ENCODE measurements at places on chromosomes 13 and 19.

GRCh38 chr13:21075011-21075378, 13.6 kb upstream of the LATS2 start:
- no peak for DNase-seq

GRCh38 chr19:2625434-2625833, 77.1 kb downstream of the GNG7 start:
- DNase-seq: no peak

GRCh38 chr13:23570099-23570920, at the start of gene TNFRSF19:
TSS of gene TNFRSF19 (plus strand) at chr13:23570412. CDS start at chr13:23590184, 19,772 bp downstream.
- no peak for DNase-seq

- peak; percentile 1 for DNase-seq
Measured at GRCh38 chr13:90968166-90968904, 379.2 kb upstream of the MIR17HG start.

- DNase-seq: no peak
Measured at GRCh38 chr19:30161021-30161655, 211.0 kb upstream of the ZNF536 start.

- DNase-seq: peak; percentile 91
Measured at GRCh38 chr19:49929121-49929610, at the start of the genes ATF5 and NUP62. TSS of gene ATF5 (plus strand) at chr19:49929205. CDS start at chr19:49930851, 1,646 bp downstream. TSS of gene NUP62 (minus strand) at chr19:49929504. CDS start at chr19:49909807, 19,697 bp downstream.

GRCh38 chr13:97057176-97057575, 62.9 kb upstream of the OXGR1 start:
- DNase-seq: no peak

GRCh38 chr13:30580852-30581502, 36.7 kb upstream of the USPL1 start:
- DNase-seq: no peak

GRCh38 chr13:22944378-22944777, 236.4 kb upstream of the SGCG start:
- DNase-seq: no peak

DNA sequence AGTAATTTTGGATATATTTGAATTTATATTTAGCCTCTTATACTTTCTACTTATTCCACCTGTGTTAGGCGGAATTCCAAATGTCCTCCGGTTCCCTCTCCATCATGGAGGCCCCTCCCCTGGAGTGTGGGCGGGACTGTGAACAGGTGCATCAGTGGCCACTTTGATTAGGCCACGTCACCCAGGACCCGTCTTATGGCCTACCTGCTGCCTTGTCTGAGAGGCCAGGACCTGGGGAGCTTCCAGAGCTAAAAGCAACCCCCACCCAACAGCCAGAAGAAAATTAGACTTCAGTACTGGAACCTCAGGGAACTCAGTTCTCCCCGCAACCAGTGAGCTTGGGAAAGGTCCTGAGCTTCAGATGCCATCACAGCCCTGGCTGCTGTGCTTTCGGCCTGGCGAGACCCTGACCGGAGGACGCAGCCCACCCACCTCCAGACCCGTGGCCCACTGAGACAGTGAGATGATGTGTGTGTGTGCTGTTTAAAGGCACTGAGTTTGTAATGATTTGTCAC, 200.2 kb upstream of the SOX1 start:
- no peak for DNase-seq

- DNase-seq: no peak
Measured at GRCh38 chr19:41570179-41570578, 5.8 kb upstream of the CEACAM21 start.

DNA sequence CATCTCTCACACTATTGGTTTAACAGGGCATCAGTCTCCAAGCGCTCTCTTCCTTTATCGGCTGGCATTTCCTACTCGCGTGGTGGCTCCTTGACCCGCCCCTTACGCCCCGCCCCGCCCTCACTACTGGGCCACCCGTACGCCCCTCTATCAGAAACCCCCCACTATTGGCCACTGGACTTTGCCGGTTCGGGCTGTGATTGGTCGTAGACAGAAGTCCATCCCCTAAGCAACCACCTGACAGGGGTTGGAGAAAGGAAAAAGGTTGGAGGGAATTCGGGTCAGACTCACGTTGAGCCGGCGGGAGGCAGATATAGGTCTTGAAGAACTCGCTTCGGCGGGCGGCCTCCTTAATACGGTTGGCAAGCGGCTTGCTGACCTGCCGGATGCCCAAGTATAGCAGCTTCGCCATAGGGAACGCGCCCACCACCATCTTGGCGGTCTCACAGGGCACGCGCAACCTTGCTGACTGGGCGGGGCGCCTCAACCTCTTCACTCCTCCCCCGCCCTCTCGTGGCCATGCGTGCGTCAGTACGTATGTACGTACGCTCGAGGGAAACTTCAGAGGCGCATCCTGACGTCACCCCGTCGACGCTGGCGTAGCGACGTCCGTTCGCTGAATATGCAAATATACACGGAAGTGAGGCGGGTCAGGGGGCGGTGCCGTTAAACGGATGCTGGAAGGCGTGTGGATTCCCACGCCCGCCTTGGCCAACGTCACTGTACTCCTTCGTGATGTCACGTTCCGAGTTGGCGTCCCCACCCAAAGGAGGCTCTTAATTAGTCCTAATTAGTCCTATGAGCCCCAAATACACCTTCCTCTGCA, at the start of gene OPA3:
Gene OPA3 (minus strand): TSS at position 471 of the 826 bp plus-strand sequence. CDS start 38 bp downstream, at position 433.
- peak; percentile 99 for DNase-seq

- no peak for DNase-seq
Measured at GRCh38 chr19:35291259-35291658, 702 bp upstream of the MAG start.

- DNase-seq: no peak
Measured at GRCh38 chr19:45492627-45493470, 4.0 kb downstream of the RTN2 start.

GRCh38 chr19:58428617-58429016, 11.3 kb downstream of the ZNF132 start:
- no peak for DNase-seq

DNA sequence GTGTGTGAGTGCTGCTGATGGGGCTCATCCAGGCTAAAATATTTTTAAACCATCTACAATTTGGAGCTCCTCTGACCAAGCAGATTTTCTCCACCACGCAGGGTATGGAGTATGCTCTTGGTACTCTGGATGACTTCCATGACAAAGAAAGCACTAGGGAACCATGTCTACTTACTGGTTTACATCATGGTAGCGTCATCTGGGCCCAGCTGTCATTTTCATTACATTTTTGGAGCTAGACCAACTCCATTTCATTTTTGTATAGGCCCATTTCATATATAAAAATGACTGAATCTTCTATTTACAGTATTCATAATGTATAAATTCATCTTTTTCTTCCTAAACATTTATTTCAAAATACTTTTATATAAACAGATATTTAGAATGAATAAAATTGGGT, 184.4 kb downstream of the DNAJC3 start:
- no peak for DNase-seq

GRCh38 chr13:55528434-55528833, 1612.3 kb upstream of the PRR20A start:
- no peak for DNase-seq

GRCh38 chr13:20006206-20006605, 47.7 kb downstream of the ZMYM2 start:
- DNase-seq: no peak

DNA sequence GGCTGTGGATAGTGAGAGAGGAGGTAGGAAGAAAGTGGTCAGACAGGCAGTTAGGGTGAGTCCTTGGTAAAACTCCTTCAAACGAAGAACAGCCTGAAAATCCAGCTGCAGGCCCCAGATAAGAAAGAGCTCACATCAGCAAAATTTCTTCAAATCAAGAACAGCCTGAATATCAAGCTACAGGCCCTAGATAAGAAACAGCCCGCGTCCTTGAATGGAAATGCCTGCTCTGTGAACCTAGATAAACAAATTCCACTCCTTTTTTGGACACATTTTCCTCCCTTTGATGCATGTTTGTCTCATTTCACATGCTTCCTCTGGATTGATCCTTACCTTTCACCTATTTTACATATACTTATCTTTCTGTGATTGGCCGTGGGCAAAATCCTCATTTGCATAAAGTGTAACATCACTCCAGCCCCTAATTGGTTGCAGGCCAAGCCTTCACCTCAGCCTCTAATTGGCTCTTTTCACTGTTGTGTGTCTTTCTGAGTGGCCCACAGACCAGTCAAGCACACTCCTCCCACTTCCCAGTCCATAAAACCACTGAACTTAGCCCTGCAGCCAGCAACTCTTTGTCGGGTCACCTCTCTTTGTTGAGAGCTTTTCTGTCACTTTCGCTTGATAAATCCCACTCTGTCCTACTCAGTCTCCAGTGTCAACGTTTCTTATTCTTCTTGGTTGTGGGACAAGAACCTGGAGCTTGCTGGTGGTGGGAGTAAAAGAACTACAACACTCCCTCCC, 6.0 kb upstream of the SULT2A1 start:
- DNase-seq: no peak

GRCh38 chr13:73715911-73716510, 418.2 kb downstream of the KLF12 start:
- no peak for DNase-seq

- DNase-seq: no peak
Measured at GRCh38 chr19:23093832-23094231, 23.0 kb upstream of the ZNF730 start.

DNA sequence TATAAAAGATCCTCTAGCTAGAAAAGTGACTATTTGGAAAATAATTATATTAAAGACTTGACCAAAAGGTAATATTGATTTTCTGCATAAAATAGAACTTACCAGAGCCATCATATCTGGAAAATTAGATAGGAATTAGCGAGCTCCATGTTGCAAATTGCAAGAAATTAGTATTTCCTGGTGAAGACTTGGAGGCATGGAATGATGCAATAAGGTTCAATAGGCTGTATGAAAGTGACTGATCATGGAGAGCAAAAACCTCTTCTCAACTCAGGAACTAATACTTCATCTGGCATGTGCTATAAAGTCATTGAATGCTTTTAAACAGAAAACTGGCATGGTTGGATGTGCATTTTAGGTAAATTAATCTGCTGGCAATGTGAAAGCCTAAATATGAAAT, 66.3 kb upstream of the UFM1 start:
- DNase-seq: no peak

- no peak for DNase-seq
Measured at GRCh38 chr13:98044301-98044700, 90.8 kb downstream of the IPO5 start.

DNA sequence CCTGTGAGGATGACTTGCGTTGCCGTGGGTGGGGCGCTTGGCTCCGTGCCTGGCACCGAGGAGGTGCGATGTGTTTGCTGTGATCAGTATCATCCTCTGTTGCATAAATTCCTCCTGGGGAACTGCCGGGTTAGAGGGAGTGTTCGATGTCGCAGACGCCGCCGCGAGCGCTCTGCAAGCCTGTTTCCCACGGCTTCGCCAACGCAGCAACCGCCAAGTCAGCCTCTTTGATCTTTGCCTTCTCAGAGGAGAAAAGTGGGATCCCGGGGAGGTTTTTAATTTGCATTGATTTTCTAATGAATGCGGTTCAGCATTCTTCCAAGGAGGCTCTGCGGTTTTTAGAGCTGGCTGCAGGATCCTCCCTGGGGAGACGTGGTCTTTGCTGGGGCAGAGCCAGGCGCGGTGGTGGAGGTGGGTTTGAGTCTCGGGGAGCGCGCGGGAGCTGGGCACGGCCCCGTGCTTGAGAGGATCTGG, 7.6 kb downstream of the GPR32 start:
- DNase-seq: no peak

All from NK-92 treated with Interleukin-12 subunit alpha and Interleukin-12 subunit beta, amount 100 ng/mL, for 24 hours (cell line).